IgD-negative memory B cell (primary cell): ENCODE measurements at places on chromosomes 7 and 10. TPM values are rescaled to one million over a fixed set of nuclear protein-coding genes. Genes with fewer than 3 reads are reported as not detected.

Gene TES
- polyA plus RNA-seq: 150 TPM

Gene URGCP
- polyA plus RNA-seq: 24.4 TPM

Gene PAPOLB
- not detected for polyA plus RNA-seq

Gene IL2RA
- 27.2 TPM for polyA plus RNA-seq

Gene OR6B1
- polyA plus RNA-seq: not detected

Gene SLC18A3
- not detected for polyA plus RNA-seq

Gene CCNJ
- 1.1 TPM for polyA plus RNA-seq

Gene ACTR3C
- polyA plus RNA-seq: 5.2 TPM

Gene PLXNA4
- polyA plus RNA-seq: not detected

Gene MRC1
- polyA plus RNA-seq: not detected

Gene AKR1C1
- not detected for polyA plus RNA-seq

Gene TFPI2
- polyA plus RNA-seq: not detected

Gene LRIT1
- polyA plus RNA-seq: not detected

Gene PRKG1
- polyA plus RNA-seq: 0.36 TPM

Gene VSIR
- 73.6 TPM for polyA plus RNA-seq

Gene RADIL
- polyA plus RNA-seq: not detected

Gene EN2
- not detected for polyA plus RNA-seq

Gene ANAPC16
- 426 TPM for polyA plus RNA-seq

Gene INMT
- polyA plus RNA-seq: not detected

Gene SAMD9
- 21.6 TPM for polyA plus RNA-seq

Gene PDE6C
- not detected for polyA plus RNA-seq

Gene BICC1
- not detected for polyA plus RNA-seq

Gene ABCC2
- 0.33 TPM for polyA plus RNA-seq

Gene MYH16
- not detected for polyA plus RNA-seq

Gene LRRC61
- polyA plus RNA-seq: 29.1 TPM

Gene ATG9B
- polyA plus RNA-seq: 11.2 TPM

Gene STEAP1B
- 3.4 TPM for polyA plus RNA-seq

Gene ZNF853
- polyA plus RNA-seq: 1.5 TPM

Gene UCN3
- not detected for polyA plus RNA-seq

Gene AP5Z1
- polyA plus RNA-seq: 37.7 TPM

Gene PKD2L1
- not detected for polyA plus RNA-seq
